ENCODE measurements at places on chromosomes 5 and 9. TPM values are rescaled to one million over a fixed set of nuclear protein-coding genes. Genes with fewer than 3 reads are reported as not detected.

The PCDHA12 gene
- total RNA-seq: 2.9 TPM

- no peak for DNase-seq
Measured at GRCh38 chr9:35464141-35465025, 25.5 kb upstream of the RUSC2 start.

DNA sequence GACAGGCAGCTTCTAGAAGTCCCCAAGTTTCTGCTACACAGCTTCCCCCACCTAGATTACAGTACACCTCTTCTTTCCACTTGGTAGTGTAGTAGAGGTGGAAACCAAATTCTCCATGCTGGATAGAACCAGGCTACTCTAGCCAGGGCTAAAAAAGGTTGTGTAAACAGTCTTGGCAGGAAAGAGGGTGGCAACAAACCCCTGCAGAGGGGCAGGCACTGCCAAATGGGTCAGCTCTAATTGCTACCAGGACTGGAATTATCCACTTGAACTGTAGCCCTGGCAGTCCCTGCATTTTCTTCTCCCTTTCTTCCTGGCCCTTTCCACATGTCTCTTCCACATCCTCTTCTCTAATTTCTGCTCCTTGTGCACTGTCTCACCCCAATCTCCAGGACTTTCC lies 24.8 kb downstream of the RANBP3L start:
- no peak for DNase-seq

GRCh38 chr9:136499935-136500910 lies 17.4 kb upstream of the SEC16A start:
- no peak for DNase-seq

- no peak for DNase-seq
Measured at GRCh38 chr5:113164021-113164420, 187.4 kb downstream of the DCP2 start.

GRCh38 chr9:113998525-113999255 lies 79.4 kb downstream of the AMBP start:
- DNase-seq: no peak

GRCh38 chr5:40381676-40382363 lies 297.9 kb upstream of the PTGER4 start:
- DNase-seq: no peak

GRCh38 chr9:3576328-3576727 lies 50.5 kb upstream of the RFX3 start:
- DNase-seq: peak; percentile 1

GRCh38 chr5:99179206-99179605 lies 250.4 kb upstream of the CHD1 start:
- no peak for DNase-seq

GRCh38 chr5:153523211-153523610 lies 32.7 kb downstream of the GRIA1 start:
- DNase-seq: no peak

DNA sequence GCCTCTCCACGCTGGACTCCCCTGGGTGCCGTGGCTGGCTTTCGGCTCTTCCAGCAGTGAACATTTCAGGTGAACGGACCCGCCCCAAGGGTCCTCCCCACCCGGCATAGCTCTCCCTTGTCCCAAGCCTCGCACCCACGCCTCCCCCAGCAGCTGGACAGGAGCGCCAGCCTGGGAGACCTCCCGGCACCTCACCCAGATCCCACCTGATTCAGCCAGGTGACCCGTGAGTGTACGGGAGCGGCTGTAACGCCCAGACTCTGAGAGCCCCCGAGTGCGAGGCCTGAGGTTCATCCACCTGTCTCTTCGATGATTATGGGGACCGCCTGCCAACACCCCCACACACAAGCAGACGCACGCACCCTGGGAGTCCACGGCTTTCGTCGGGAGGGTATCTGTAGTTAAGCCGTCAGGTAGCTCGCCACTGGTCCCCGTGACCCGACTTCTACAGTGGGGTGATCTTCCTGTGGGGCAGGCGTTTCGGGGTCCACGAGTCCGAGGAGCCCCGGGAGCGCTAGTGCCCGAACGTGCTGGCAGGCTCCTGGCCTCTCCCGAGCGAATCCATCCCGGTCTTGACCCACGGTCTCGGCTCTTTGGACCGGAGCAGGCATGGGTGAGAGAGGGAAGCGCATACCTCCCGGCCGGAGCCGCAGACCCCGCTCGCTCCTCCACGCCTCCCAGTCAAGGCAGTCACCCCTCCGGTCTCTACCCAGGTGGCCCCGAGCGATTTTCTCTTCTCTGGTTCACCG lies 14.9 kb downstream of the TRIM7 start:
- DNase-seq: no peak

- no peak for DNase-seq
Measured at GRCh38 chr9:8670751-8671150, 871.2 kb upstream of the DMAC1 start.

DNA sequence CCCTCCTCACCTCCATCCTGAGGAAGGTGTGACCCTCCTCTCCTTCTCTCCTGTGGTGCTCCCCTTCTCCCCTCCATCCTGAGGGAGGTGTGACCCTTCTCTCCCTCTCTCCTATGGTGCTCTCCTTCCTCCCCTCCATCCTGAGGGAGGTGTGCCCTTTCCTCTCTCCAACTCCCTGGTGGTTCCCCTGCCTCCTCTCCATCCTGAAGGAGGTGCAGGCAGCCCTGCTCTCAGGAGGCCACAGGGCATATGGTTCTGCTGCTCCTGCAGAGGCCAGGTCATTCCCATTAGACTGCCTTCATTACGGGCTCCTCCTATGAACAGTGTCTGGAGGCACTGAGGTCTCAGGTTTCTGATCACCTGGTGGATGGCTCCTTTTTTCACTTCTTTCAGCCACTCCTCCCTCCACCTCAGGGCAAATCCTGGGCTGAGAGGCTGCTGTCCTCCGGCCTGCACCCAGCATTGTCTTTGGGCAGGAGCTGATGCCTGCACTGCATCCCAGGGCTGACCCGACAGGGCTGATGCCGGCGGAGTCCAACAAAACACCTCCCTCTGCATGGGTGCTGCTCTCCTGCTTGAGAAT lies 197.1 kb downstream of the MED10 start:
- DNase-seq: no peak

- no peak for DNase-seq
Measured at GRCh38 chr5:57432876-57433275, 49.7 kb downstream of the ACTBL2 start.

GRCh38 chr5:158233735-158234322 lies 374.9 kb upstream of the CLINT1 start:
- no peak for DNase-seq
